Forelimb muscle (tissue), 1 donor: ENCODE measurements at places on chromosomes 4 and X. TPM values are rescaled to one million over a fixed set of nuclear protein-coding genes. Genes with fewer than 3 reads are reported as not detected.

- no peak for DNase-seq
These were observed 93.3 kb downstream of the RASGEF1B start for GRCh38 chr4:81378386-81378785.

DNA sequence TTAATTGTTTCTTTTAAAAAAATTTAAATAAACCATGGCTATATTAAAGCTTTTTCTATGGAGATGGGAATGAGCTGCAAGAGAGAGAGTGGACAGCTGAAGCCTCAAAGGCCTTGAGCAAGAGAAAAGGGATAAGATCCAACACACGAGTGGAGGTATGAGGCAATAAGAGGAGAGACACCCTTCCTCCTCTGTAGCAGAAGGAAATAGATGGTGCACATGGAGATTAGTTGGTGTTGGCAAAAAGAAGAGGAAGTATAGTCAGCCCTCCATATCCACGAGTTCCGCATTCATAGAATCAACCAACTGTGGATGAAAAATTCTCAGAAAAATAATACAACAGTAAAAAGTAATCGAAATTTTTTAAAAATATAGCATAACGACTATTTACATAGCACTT, 3.2 kb downstream of the CXorf38 start:
- no peak for DNase-seq

DNA sequence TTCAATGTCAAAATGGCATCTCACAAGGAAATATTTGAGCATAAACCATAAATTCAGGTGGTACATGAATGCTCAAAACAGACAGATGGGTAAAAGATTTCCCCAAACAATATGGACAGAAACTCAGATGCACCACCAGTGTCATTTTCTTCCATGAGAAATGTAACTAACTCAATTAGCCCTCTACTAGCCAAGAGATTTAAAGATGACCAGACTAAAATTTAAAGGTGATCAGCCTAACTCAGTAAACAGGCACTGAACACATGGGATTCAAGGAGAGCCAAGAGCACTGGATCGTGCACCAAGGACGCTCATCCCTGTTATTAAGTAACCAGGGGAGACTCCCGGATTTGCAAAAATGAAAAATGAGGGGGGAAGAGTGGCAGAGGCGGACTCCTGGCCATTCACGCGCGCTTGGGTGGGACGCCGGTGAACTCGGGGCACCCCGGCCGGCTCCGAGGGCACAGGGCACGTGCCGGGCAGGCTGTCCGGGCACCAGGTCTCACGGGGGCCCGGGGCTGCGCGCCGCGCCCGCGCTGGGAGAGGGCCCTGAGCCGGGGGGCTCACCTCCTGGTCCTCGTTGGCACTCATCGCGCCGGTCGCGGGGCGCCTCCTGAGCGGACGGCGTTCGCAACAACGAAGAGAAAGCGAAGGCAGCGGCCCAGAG, 490 bp downstream of the RWDD4 start:
- no peak for DNase-seq

DNA sequence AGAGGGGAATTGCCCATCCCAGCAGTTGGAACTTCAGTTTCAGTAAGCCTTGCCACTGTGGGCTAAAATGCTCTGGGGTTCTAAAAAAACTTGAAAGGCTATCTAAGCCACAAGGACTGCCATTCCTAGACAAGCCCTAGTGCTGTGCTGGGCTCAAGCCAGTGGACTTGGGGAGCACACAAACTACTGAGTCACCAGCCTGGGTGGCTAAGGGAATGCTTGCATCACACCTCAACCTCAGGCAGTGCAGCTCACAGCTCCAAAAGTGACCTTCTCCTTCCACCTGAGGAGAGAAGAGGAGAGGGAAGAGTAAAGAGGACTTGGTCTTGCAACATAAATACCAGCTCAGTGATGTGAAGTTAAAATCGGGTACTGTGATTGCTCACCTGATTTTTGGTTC, 116.7 kb upstream of the GLRA2 start:
- no peak for DNase-seq

The SRPX gene
- 26.6 TPM for polyA plus RNA-seq
